ENCODE measurements at places on chromosomes 3 and 15. TPM values are rescaled to one million over a fixed set of nuclear protein-coding genes. Genes with fewer than 3 reads are reported as not detected.

Gene BUB1B
- total RNA-seq = 2.9 TPM

Gene FANCI
- 15.8 TPM for total RNA-seq

Gene LRRK1
- total RNA-seq = 55.5 TPM

Gene NAA50
- 116 TPM for total RNA-seq

Gene PLA2G4E
- total RNA-seq = not detected

Gene IQCF6
- not detected for total RNA-seq

Gene CYP1A2
- not detected for total RNA-seq

Gene ACTRT3
- total RNA-seq = 0.37 TPM

Gene ANKRD34C
- not detected for total RNA-seq

Gene GREM1
- total RNA-seq = not detected

Gene HGD
- total RNA-seq = 0.91 TPM

Gene INSYN1
- not detected for total RNA-seq

Gene PATL2
- total RNA-seq = 60.5 TPM

Gene SCN5A
- total RNA-seq = 0.20 TPM

Gene NR2E3
- total RNA-seq = not detected

Gene SUCNR1
- total RNA-seq = not detected

Gene RPL39L
- 3.1 TPM for total RNA-seq

Gene LXN
- 7.9 TPM for total RNA-seq

Gene CFAP100
- not detected for total RNA-seq

Gene FANCD2OS
- total RNA-seq = not detected

Gene NDN
- total RNA-seq = not detected

Gene ALPK3
- 0.24 TPM for total RNA-seq

Gene P2RY1
- 0.17 TPM for total RNA-seq

Gene GHSR
- total RNA-seq = not detected

Gene KBTBD13
- not detected for total RNA-seq

Gene CHRD
- total RNA-seq = not detected

Measured in B cell (primary cell).